ENCODE measurements at places on chromosomes 13 and 19.

GRCh38 chr13:101690871-101691270 is 238.4 kb downstream of the ITGBL1 start:
- no peak for DNase-seq

DNA sequence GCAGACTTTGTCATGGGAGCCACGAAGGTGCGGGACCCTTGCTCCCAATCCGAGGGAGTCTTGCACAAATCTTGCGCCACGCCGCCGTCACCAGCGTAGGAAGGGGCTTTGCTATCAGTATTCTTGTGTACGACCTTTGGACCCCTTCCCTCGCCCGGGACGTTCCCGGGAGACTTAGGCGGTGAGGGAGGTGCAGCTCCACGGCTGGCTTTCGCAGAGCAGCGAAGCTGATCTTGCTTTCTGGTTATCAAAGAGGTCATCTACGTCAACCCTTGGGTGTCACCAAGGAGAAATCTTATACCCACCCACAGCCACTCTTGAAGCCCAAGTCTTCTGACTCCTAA is 583 bp downstream of the TECR start:
- DNase-seq: no peak

GRCh38 chr19:30425885-30426838 is 54.0 kb downstream of the ZNF536 start:
- DNase-seq: no peak

GRCh38 chr13:28329395-28330158 is 165.4 kb downstream of the FLT1 start:
- DNase-seq: peak; percentile 74
